Coronary artery (tissue), 2 donors: ENCODE measurements at places on chromosomes 1 and 21.

DNA sequence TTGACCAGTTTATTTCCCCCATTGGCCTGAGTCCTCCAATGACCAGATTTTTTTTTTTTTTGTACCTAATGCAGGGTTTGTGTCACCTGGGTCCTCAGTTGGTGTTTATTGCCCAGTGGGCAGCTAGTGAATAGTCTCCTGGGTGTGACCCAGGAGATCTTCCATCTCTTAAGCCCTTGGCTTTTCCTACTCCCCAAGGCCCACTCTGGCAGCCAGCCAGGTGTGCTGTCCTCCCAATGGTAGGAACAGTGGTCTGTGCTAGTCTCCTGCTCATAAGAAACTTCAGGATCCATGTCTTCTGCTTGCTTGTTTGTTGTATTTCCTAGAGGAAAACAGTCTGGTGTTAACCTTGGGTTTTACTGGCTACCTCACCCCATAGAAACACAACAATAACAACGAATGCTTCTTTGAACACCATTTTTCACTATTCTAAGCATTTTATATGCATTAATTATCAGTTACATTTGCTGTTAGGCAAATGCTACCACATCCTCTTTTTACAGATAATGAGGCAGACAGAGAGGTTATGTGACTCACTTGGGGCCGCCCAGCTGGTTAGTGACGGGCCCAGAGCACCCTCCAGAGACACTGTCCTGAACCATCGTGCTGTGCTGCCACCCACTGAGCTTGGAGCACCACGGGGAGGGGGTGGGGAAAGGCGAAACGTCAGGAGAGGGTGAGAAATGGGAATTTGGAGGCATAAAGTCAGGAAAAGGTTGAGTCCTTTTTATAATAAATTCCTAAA, 107.5 kb downstream of the HIVEP3 start:
- DNase-seq = no peak

- DNase-seq = no peak
These were observed 21.7 kb downstream of the CASZ1 start for GRCh38 chr1:10774615-10775310.

DNA sequence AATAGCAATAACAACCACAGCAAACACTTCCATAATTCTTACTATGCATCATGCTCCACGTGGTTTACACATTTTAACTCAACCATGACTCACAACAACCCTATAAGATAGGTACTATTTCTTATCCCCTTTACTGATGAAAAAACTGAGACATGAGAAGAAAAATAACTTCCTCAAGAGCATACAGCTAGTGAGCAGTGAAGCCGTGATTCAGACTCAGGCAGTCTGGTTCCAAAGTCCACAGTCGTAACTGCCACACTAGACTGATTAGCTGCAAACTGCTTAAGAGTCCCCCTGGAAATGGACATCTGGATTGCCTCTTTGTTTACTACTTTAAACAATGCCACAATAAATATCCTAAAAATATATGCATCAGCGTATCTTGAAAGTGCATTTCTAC, 55.7 kb downstream of the PLD5 start:
- DNase-seq = no peak

- DNase-seq = peak; percentile 68
These were observed 2.1 kb upstream of the ATXN7L2 start for GRCh38 chr1:109481646-109482045.

DNA sequence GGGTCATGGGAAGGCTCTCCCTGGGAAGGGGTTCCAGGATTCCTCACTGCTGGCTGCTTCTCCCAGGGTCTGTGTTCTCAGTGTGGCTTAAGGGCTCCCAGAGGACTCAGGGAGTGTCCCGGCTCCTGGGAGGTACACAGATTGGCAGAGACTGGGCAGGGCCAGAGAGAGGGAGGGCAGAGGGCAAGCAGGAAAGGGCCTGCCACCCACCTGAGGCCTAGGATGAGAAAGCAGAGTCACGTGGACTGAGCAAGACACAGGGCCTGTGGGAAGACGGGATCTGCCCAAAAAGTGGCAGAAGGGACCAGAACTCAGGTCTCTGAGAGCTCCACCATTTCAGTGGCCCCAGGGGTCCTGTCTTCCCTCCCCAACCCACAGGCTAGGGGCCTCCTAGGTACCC, 871 bp downstream of the SLFNL1 start:
- no peak for DNase-seq

DNA sequence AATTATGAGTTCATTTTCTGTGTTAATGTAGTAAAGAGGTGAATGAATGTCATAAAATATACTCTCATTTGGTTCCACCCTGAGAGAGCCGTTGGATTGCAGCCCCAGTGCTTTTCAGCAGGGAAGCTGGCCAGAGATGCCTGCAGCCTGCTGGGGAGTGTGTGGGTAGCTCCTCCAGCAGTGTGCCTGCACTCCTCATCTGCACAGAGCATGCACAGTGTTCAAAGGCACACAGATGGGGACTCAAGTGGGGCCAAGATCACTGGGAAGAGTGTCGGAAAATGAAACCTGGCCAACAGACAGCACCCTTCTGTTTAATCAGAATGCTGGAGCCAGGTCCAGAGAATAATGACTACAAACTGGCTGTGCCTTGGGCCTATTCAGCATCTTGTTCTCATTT, 206.8 kb downstream of the ST6GALNAC3 start:
- no peak for DNase-seq

- DNase-seq = no peak
These were observed 26.1 kb downstream of the ATP5PF start for GRCh38 chr21:25708467-25709065.

GRCh38 chr21:31493350-31493880, 149.4 kb upstream of the TIAM1 start:
- DNase-seq = no peak
